ENCODE measurements at places on chromosomes 16 and 17.

- no peak for DNase-seq
These were observed 22.6 kb upstream of the AXIN2 start for GRCh38 chr17:65583921-65584603.

GRCh38 chr16:19218581-19218980 is 50.5 kb downstream of the SYT17 start:
- DNase-seq = no peak

DNA sequence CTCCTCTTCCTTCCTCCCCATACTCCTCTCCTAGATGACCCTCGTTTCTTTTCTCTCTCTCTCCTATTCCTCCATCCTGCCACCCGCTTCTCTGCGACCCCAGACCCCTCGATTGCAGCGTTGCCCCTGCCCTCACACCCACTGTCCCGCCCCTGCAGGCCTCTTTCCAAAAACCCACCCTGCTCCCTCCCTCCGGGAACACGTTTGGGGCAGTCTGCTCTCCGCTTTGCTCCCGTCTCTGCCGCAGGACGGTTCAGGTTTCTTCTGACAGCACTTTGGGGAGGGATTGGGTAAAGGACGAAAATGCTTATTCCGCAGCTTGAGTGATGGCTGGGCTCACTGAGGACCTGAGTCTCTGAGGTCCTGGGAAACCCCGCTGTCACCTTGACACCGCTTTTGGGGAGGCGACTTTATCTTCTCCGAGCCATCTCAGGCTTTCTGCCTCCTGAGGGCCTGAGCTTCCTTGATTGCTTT is 690 bp downstream of the NDE1 start:
- no peak for DNase-seq

GRCh38 chr16:66652661-66653360 is 43.7 kb downstream of the CMTM4 start:
- no peak for DNase-seq

DNA sequence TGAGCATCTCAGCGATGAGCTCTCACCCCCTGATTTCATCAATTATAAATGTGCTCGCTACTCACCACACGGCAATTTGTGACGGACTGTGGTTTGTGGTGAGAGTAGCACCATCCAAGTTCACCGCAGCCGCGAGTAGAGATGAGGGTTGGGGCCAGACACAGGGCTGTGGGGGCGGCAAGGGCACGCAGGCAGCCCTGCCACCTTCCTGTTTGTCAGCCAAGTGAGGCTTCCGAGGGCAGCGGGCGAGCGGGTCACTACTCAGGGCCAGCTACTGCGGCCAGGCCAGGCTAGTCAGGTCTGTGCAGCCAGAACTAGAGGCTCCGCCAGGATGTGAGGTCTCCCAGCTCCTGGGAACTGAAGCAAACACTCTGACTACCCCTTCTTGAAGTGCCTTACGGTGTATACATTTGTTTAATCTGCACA is 39.6 kb upstream of the MEOX1 start:
- DNase-seq = no peak

DNA sequence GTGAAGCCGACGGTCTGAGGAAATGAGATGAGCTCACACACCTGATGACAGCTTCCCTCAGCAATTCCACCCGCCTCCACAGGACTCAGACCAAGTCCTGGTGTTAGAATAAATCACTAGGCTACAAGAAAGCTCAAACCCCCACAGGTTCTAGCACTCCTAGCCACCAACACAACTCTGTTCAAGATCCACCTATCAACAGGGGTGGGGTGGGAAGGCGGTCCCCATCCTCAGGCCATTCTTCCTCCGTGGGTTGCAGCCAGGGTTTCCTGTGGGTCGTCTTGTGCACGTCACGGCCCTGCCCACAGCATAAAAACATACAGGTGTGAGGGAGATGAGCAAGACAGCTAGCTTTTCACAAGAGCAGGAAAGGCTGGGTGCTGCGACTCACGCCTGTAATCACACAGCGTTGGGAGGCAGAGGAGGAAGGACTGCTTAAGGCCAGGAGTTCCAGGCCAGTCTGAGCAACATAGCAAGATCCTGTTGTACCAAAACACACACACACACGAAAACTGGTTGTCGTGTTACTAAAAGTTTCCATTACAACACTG is 81.1 kb downstream of the ANKRD11 start:
- DNase-seq = no peak

Measured in T47D (cell line).